CD8-positive, alpha-beta memory T cell (primary cell): ENCODE measurements at places on chromosomes 5 and 9. TPM values are rescaled to one million over a fixed set of nuclear protein-coding genes. Genes with fewer than 3 reads are reported as not detected.

MLANA gene
- total RNA-seq, result not detected

RAB24 gene
- 26.1 TPM for total RNA-seq

NDST1 gene
- total RNA-seq, result 1.9 TPM

CCL28 gene
- 8.6 TPM for total RNA-seq

DNA sequence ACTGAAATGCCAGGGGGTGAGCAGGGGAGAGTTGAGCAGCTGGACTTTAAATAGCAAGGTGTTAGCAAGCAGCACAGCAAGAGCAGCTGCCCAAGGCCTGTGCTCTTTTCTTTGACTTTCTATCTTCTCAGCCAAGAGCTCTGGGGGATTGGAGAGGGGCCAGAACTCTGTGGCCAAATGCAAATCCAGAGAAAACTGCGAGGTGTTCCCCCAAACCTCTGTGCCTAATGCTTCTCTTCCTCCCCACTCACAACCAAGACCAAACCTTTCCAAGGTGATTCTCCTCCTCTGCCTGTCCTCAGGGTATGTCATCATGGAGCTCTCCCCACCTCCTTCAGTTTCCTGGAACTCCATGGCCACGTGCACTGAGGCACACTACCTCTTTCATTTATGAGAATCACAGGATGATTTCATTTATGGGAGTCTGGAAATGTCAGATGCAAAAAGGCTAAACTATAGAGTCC is 118.7 kb upstream of the WWC1 start:
- H3K4me3 ChIP-seq, result no peak overlapping the region
- H3K27me3 ChIP-seq, result no peaks in the 10 kb centered on the region
- no peak overlapping the region for H3K27ac ChIP-seq
- no peak for DNase-seq
- no peaks in the 10 kb centered on the region for H3K4me1 ChIP-seq
- no peaks in the 10 kb centered on the region for H3K36me3 ChIP-seq

PLPPR1 gene
- total RNA-seq, result not detected

UBAC1 gene
- total RNA-seq, result 36.3 TPM

DNA sequence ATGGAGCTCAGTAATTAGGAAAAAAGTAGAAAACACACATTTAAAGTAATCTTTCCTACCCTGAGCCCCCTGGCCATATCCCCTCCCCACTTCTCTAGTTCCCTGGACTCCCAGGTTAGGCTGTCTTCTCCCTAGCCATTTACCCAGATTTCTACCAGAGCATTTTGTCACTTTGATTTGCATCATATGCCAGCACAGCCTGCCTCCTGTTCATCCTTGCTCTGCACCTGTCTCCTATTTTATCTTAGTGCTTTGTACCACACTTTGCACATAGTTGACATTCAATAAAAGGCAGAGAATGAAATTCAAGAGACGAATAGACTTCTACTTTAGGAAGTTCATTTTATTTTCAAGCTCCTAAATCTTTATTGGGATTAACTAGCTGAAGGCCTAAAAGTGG is 344.5 kb downstream of the EBF1 start:
- no peak overlapping the region for H3K27ac ChIP-seq
- no peak overlapping the region for H3K4me3 ChIP-seq
- H3K4me1 ChIP-seq, result no peaks in the 10 kb centered on the region
- H3K36me3 ChIP-seq, result no peaks in the 10 kb centered on the region
- DNase-seq, result no peak
- H3K27me3 ChIP-seq, result no peaks in the 10 kb centered on the region

DNA sequence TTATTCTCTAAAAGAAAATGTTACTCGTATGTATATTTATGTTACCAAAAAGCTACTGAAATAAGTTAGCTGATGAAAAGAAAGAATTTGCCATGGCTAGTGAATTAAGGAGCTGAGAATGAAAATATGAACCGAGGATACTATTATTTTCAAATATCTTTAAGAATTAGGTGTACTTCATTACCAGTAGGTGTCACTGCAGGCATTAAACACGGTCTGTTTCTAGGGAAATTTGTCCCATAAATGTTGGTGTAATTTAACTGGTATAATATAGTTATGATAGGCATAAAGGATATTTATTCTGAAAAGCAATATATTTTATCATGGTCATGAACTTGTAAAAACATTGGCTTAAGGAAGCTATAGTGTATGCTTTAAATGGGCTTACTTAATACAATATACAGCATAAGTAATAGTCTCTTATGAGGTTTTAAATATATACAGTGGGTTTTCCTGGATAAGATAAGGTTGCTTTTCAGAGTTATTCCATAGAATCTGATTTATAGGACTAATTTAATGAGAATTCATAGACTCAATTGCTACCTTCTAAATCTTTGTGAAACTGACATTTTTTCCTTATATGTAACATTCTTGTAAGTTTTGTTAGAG is 72.4 kb upstream of the MPDZ start:
- no peak overlapping the region for H3K27ac ChIP-seq
- DNase-seq, result no peak
- H3K4me3 ChIP-seq, result no peak overlapping the region
- H3K36me3 ChIP-seq, result no peaks in the 10 kb centered on the region
- no peaks in the 10 kb centered on the region for H3K4me1 ChIP-seq

- no peak overlapping the region for H3K4me3 ChIP-seq
- no peaks in the 10 kb centered on the region for H3K4me1 ChIP-seq
- no peak for DNase-seq
- H3K27ac ChIP-seq, result no peak overlapping the region
These were observed 439.0 kb downstream of the CSNK1G3 start for GRCh38 chr5:123950701-123951581.

- no peaks in the 10 kb centered on the region for H3K4me1 ChIP-seq
- H3K27ac ChIP-seq, result no peak overlapping the region
- H3K36me3 ChIP-seq, result no peaks in the 10 kb centered on the region
- DNase-seq, result no peak
- H3K27me3 ChIP-seq, result no peaks in the 10 kb centered on the region
- H3K4me3 ChIP-seq, result no peak overlapping the region
These were observed 366.9 kb upstream of the NUDT12 start for GRCh38 chr5:103929338-103930013.

MSX2 gene
- total RNA-seq, result not detected
